ENCODE measurements at places on chromosomes 1 and 21. TPM values are rescaled to one million over a fixed set of nuclear protein-coding genes. Genes with fewer than 3 reads are reported as not detected.

Gene CHODL
- not detected for total RNA-seq

Gene ABCA4
- total RNA-seq = 0.54 TPM

Gene SLAMF7
- 2.5 TPM for total RNA-seq

Gene BTF3L4
- 34.0 TPM for total RNA-seq

Gene FBXO28
- 28.9 TPM for total RNA-seq

Gene CRB1
- not detected for total RNA-seq

Gene HEYL
- total RNA-seq = 3.0 TPM

Gene NBPF20
- total RNA-seq = 3.3 TPM

Gene VWA1
- total RNA-seq = 14.5 TPM

Gene TTLL7
- total RNA-seq = 3.4 TPM

Gene LAMTOR5
- 183 TPM for total RNA-seq

Gene SH2D1B
- total RNA-seq = 0.10 TPM

Gene HPCAL4
- 0.34 TPM for total RNA-seq

Gene ELAPOR1
- 0.44 TPM for total RNA-seq

Gene TMEM54
- total RNA-seq = 39.4 TPM

Gene PPM1J
- total RNA-seq = 0.99 TPM

Gene GPR25
- not detected for total RNA-seq

Gene TMEM269
- 0.08 TPM for total RNA-seq

Gene PRKAA2
- 1.9 TPM for total RNA-seq

Gene MARK1
- 0.16 TPM for total RNA-seq

Gene FOXD3
- 0.96 TPM for total RNA-seq

Gene ZNHIT6
- 17.2 TPM for total RNA-seq

Gene GRIK1
- not detected for total RNA-seq

Gene ZSWIM5
- total RNA-seq = 0.56 TPM

Gene S100A4
- total RNA-seq = 2,055 TPM

Gene NCDN
- total RNA-seq = 16.4 TPM

Gene ARTN
- 0.18 TPM for total RNA-seq

Gene SPOCD1
- total RNA-seq = 4.4 TPM

Gene CHIT1
- total RNA-seq = not detected

Gene KRTAP21-2
- not detected for total RNA-seq

Data from A549 treated with GW870086 at 1 μM for 4 hours (cell line).